CD4-positive, alpha-beta T cell treated with Interleukin-15 for 4 hours (primary cell): ENCODE measurements at places on chromosomes 11 and 22.

GRCh38 chr11:83054001-83054400 is 17.7 kb downstream of the RAB30 start:
- DNase-seq: no peak

DNA sequence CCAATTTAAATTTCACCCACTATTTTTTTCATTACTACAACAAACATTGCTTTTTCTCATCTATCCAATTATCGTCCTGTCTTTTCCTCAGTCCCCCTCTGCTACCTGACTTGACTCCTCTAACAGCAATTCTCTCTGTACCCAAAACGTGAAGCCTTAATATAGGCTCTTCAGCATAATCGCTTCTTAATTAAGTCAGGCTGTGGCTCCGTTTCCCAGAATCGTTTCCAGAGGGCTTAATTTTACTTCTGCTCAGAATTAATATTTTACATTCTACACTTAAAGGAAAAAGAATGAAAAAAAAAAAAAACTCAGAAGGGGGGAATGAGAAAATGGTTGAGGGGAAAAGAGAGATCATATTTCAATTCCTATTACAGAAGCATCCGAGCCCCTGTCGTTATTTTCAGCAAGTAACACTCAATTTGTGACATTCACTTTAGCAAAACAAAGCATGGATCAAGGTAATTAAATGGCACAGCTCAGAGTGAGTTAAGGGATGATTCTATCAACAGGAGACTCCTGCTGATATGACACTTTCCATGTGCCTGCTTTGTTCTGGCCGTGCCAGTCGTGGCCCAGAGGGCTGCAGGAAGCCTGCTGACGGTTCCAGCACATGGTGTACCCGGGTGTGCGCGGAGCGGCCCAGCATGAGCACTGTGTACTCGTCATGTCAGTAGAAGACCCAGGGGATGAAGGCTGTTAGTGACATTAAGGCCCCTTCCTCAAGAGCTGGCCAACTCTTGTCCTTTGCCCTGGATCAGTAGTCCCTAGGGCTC is 272.5 kb downstream of the NTM start:
- DNase-seq: no peak

- DNase-seq: no peak
Observed at GRCh38 chr11:67025750-67026149, 2.8 kb downstream of the SYT12 start.

DNA sequence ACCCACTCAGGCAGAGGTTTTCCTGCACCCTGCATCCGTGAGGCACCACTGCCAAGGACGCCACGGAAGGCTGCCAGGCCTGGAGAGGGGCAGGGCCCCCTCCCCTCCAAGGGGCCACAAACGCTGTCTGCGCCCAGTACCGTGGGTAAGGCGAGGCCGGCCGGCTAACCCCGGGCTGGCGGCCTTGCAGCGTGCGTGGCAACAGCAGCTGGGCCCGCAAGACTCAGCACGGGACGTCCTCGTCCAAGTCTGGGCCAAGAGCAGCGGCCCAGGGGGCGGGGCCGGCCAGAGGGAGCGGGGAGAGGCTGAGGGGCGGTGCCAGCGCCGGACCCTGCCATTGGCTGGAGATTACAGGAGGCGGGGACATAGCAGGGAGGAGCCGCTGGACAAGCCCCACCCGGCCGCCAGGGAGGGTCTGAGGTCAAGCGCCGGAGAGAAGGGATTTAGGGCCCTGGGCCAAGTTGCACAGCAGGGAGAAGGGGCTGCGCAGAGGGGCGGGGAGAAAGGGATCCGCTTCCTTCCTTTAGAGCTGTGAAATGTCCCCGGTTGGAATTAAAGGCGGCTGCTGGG is 16.0 kb downstream of the SLC43A1 start:
- DNase-seq: peak; percentile 24

DNA sequence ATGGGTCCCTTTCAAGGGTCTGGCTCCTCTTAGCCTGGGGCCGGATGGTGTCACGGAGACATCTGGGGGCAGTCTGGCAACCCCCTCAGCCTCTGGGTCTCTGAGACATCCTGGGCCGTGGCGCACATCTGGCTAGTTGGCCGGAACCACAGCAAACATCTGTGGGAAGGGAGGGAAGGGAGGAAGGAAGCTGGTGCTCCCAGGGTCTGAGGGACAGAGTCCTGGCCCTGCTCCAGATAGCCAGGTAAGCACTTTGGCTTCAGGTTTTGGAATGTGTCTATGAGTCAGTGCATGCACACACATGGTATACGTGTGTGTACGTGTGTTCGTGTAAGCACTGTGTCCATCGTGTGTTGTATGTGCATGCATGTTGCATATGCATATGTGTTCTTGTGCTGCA is 225.1 kb downstream of the MN1 start:
- no peak for DNase-seq

- no peak for DNase-seq
Observed at GRCh38 chr11:108853864-108854263, 189.0 kb downstream of the DDX10 start.

- no peak for DNase-seq
Observed at GRCh38 chr11:69189059-69189458, 33.3 kb downstream of the SMIM38 start.

- DNase-seq: no peak
Observed at GRCh38 chr11:107785401-107785800, 73.2 kb downstream of the SLC35F2 start.

- DNase-seq: no peak
Observed at GRCh38 chr11:117795638-117796455, 1.2 kb downstream of the DSCAML1 start.

GRCh38 chr11:100578831-100579311 is 108.2 kb upstream of the ARHGAP42 start:
- DNase-seq: no peak

GRCh38 chr11:17021511-17021910 is 7.3 kb upstream of the PLEKHA7 start:
- no peak for DNase-seq

- no peak for DNase-seq
Observed at GRCh38 chr11:118238421-118238820, 13.6 kb upstream of the JAML start.

DNA sequence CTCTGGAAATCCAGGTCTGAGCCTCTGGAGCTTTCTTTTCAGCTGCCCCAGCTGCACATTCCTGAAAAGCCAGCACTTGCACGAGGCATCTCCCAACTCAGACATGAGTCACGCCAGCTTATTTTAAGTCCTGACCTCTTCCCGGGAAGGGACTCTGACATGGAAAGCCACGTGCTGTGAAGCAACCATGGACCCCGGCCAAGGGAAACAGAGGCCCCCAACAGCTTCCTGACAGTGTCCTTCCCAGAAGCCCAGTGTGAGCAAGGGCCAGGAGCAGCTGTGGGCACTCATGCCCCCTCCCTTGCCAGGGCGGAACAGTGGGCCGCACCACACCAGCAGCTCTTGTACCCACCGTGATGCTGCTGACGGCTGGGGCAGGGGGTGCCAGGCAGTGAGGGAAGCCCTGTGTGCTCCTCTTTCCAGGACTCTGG is 118.8 kb upstream of the CADM1 start:
- no peak for DNase-seq

DNA sequence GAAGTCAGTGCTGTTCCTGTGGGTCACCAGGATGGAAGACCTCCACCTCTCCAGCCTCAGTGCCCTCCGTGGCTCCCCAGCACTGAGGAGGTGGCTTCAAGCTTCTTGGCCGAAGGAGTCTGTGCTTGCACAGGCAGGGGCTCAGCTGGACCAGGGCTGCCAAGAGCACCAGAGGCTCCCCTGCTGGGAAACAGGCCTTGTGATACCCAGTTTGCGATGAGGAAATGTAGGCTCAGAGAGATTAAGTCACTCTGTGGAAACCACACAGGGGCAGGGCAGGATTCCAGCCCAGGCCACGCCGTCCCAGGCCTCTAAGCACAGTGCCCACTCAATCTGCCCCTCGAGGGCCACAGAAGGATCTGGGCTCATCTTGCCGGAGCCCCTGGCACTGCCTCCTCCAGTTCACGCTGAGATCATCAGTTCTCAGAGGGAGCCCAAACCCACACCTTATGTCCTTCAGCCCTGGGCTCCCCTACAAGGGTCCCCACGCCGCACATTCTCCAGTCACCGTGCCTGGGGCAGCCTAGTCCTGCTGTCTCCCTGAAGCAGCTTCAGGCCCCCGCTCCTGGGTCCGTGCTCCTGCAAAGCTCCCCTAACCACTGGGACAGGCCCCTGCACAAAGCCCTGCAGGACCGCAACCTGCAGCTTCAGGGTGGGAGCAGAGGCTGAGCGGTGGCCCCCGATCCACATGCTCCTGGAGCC is 21.6 kb downstream of the ANO1 start:
- DNase-seq: no peak

DNA sequence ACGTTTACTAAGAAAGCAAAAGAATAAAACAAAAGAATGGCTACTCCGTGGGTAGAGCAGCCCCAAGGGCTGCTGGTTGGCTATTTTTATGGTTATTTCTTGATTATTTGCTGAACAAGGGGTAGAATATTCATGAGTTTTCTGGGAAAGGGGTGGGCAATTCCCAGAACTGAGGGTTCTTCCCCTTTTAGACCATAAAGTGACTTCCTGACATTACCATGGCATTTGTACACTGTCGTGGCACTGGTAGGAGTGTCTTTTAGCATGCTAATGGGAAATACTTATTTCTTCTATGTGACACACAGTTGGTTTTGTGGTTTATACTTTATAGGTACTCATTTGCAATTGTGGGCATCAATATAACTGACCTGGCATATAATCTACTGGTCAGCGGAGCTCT is 56.3 kb downstream of the SLN start:
- no peak for DNase-seq

DNA sequence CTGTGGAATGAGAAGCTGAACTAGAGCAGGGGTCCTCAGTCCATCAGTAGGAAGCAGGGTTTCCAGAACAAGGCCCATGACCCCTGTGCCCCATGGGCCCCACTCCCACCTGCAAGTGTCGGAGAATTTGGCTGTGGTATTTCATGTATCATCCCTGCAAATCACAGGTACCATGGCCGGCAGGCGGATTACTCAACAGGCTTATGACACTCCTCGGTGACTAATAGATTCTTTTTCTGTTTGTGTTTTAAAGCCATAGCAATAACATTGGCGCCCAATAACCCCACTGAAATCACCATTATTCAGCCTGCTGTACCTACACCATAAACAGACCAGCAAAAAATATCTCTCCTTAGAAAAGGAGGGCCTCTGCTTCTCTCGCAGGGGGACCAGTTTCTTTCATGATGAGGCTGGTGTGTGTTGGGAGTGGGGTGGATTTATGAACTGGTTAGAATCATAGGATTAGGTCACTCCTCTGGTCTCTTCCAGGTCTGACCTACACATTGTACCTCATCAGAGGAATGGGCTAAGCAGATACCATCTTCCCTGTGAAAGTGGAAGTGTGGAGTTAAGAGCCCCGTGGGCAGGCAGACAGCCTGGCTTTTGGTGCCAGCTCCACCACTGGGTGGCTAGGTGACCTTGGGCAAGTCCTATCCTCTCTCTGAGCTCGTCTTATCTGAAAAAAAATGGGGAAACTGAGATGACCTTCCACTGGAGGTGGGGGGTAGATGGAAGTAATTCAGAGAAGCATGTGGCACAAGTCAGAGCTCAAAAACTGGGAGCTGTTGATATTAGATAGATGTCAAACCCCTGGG is 60.2 kb upstream of the WNT11 start:
- DNase-seq: no peak

DNA sequence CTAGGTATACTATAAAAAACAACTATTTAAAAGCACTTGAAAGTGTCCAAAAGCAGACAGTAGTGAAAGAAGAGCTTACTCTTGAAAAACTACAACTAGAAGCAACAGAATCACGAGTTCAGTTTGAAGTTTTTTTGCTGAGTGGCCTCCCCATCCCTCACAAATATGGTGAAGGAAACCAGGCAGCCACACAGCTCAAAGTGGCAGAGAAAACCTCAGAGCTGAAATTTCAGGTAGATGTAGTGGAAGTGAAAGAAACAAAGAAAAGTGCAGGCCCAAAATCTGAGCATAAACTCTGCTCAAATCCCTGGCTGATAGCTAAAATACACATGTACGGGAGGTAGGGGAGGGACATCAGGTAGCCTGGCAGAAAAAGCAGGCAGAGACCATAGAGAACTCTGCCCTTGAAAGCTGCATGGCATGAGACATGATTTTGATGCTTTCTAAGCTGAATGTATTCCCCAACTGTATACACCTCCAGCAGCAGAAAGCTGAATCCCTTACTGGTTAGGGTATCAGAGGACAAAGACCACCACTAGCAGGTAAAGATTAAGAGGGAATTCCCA is 12.1 kb downstream of the BTBD10 start:
- DNase-seq: no peak

DNA sequence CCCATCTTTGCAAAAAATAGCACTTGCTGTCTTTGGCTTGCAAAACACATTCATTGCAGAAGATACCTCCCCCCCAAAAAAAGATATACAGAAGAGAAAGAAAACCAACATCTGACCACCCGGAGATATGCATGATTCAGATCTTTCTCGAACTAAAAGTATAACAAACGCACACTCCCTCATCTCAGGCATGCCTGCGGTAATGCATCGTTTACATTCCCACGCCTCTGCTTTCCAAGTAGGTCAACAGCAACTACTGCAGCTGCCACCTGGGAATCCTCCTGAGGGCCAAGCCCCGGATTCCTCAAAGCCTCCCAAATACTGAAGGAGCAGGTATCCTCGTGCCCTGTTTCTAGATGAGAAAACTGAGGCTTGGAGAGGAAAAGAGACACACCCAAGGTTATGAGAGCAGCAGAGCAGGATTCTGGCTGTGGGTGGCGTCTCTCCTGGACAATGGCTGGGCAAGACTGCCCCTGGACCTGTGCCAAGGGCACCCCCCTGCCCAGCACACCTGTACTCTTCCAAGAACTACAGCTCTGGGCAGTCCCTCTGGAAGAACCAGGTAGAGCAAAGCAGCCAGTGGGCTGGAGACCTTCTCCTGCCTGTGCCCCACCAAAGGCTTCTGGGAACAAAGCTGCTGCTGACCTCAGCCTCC is 38.1 kb downstream of the NUP50 start:
- DNase-seq: no peak

DNA sequence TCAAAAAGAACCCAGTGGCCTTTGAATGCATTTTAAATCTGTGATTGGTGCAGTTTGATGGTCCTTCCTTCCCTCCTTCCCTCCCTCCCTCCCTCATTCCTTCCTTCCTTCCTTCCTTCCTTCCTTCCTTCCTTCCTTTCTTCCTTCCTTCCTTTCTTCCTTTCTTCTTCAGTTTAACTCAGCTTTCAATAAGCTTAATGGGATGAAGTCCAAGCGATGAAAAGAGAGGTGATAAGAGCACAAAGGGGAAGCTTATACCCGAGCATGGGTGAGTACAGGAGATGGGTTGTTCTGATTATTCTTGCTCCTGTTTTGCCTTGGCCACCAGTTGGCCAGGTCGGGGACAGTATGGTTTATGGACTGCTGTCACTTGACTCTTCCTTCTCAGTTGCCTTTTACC is 605.6 kb downstream of the NTM start:
- DNase-seq: no peak

GRCh38 chr11:65934014-65934413 is 11.3 kb upstream of the TSGA10IP start:
- DNase-seq: no peak

GRCh38 chr11:79427611-79428327 is 13.1 kb downstream of the TENM4 start:
- DNase-seq: no peak

- DNase-seq: no peak
Observed at GRCh38 chr22:38900677-38901076, 28.7 kb upstream of the CBX6 start.

GRCh38 chr11:10926801-10927211 is 69.0 kb upstream of the ZBED5 start:
- no peak for DNase-seq
